ENCODE measurements at places on chromosomes 2 and 18.

- DNase-seq: no peak
These were observed 475.7 kb upstream of the PKDCC start for GRCh38 chr2:41572154-41572553.

GRCh38 chr2:10123281-10123680, 742 bp downstream of the RRM2 start:
- DNase-seq: no peak

DNA sequence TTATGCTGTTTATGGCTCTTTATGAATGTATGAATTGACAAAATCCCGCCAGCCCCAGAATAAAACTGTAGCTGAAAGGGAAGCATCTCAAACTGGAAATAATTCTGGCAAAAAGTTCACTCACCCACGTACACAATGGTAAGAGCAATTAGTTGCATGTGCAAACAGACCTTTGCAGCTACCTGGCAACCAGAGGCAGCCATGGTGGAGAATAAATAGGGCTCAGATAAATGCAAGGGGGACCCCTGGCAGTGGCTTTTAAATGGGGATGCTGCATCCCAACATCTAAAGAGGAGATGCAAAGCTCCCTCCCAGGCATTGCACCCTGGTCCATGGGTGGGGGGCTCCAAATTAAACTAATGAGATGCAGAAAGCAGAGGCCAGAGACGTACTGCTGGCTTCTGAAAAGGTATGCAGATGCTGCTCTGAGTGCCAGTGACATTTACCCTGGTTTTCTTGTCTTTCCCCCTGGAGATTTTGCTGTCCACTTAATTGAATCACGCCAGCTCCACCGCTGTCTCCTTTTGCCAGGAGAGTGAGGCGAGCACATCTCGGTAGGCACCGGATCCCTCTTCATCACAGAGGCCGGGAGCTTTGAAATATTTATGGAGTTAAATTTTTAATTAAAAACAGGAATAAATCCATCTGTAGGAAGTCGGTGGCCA, 126.6 kb upstream of the NRP2 start:
- no peak for DNase-seq

- no peak for DNase-seq
These were observed 83.9 kb downstream of the PIK3C3 start for GRCh38 chr18:42038936-42039335.

- no peak for DNase-seq
These were observed 408.5 kb downstream of the FBXO15 start for GRCh38 chr18:73739098-73739497.

DNA sequence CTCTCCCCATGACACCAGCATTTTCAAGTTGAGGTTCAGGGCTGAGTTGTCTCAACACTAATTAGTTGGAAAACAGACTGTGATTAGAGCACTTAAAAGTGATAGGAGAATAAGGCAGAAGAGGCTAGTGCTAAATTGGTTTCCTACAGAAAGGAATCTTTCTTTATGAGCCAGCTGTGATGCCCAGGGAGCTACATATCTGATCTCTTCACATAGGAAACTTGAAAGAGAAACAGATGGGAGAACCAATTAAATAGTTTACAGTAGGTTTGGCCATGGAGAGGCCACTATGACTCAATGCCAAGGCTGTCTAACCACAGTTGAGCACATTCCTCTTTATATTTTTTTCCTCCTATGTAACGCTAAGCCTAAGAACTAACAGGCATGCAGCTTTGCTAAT, 418.3 kb upstream of the CYRIA start:
- no peak for DNase-seq

DNA sequence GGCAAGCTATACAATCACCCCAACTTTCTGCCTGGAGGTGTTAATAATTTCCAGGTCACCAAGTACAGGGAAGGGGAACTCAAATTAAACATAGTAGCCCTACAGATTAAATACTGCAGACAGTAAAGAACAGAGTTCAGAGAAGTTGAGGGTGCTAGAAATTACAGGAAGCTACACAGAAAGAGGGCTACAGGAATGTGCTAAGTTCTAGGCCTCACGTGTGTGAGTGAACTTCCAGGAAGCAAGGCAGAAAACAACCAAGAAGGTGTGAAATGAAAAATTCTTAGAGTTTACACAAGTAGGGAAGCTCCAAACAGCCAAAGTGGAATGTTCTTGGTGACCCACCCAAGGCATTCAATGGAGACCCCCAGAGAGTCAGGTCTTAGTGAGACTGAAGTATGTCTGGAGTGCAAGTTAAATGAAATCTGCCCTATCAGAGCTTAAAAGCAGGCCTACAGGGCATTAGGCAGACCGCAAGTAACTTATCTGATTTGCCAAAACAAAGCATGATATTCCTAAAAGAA, 58.1 kb upstream of the RNU4ATAC start:
- DNase-seq: no peak

DNA sequence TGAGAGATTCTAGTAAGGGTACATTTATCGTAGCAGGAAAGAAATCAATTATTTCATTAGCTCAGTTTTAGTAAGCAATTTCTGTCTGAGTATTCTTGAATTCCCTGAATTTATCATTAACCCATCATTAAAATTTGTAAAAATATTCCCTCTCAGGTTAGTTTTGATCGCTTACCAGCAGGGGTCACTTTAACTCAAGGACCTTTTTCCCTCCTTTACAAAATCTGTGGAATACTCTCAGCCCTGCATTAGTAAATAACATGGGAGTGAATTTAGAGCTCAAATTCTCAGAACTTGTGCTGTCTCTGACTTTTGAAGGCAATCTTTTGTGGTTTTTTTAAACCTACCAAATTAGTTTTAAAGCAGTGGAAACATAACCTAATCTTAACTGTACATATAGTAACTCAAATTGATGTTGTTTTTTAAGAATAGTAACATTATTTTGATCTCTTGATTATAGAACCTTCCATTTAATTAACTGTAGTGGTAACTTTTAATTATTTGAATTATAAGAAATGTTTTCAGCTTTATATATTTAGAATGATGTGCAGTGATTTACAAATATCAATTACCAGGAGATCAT, 97.2 kb downstream of the AGPS start:
- DNase-seq: no peak

DNA sequence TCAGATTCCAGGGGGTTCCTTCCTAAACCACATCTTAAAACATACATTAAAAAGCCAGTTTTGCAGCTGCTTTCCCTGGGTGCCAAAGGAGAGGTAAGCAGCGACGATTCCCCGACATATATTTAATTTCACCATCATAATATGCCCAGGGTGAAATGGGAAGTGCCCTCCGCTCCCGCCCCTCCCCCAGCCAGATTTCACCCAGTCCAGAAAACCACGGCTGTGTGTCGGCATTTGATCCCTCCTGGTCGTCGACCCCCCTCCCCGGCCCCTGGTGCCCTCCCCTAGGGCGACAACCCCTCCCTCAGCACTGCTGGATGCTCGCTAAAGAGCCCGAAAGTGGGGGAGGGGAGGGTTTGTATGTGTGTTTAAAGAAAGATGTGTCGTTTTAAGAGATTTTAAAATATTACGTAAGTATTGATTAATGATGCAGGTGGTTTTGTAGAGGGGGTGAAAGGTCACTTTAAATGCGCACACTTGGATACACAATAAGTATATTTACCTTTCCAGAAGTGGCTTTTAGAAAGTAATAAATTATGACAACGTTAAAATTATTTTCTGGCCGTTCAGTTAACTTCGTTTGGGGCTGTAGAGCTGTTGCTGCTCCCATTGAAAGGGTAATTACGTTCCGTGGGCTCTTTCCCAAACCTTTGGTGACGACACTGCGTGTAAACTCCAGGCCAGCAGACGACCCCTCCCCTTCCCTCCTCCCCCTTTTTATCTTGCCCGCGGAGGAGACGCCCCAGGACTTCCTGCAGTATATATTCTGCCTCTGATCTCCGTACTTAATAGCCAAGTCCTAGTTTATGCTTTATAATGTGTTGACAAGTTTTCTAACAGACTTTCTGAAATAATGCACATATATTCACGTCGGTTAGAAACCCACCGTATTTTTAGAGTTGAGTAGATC, 3.4 kb upstream of the BCL11A start:
- no peak for DNase-seq

GRCh38 chr2:125160947-125161346, 1135.9 kb downstream of the CNTNAP5 start:
- DNase-seq: no peak

DNA sequence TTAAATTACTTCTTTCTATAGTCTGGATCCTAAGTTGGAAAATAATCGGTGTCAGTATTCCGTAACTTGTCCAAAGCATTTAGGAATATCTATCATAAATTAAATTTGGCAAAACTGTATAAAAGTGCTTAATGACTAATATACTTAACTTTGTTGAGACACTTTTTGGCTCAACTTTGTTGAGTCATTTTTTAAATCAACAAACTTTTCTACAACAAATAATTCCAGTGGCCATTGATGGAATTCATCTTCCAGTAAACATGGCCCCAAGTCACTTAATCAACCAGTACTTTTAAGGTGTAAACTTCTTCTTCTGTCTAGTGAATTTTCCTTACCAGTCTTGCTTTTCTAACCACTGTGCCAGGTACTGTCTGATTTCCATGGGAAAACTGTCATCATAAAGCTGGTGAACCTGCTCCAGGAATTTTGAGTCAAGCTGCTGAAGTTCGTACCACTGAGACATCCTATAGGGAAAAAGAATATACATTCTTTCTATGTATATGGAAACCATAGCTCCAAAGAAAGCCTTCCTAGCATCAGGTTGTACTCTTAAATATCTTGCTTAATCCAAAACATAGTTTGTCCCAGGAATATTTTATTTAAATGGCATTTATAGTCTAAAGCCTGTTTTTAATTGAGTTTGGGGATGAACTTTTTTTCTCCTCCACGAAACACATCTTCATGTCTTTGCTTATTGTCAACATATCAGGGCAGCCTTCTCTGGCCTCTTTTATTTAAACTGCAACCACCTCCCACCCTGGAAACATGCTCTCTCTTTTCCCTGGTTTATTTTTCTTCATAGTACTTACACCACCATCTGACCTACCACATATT, 4.2 kb downstream of the STAT1 start:
- DNase-seq: no peak

- DNase-seq: no peak
These were observed 79.7 kb upstream of the MAP4K4 start for GRCh38 chr2:101617796-101618195.

GRCh38 chr2:46716927-46717326, 198.7 kb downstream of the MCFD2 start:
- no peak for DNase-seq

DNA sequence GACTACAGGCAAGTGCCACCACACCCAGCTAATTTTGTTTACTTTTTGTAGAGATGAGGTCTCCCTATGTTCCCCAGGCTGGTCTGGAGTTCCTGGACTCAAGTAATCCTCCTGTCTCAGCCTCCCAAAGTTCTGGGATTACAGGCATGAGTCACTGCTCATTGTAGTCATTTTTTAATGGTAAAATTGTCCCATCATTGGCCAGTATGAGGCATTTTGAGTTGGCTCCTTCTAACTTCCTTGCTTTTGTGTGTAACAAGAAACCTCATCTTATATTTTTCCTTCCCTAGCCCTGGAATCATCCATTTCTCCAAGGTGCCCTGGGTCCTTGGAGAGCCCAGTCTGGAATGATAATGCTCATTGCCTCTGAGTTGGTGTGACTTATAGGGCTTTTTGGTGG, 148.5 kb downstream of the INHBB start:
- no peak for DNase-seq

GRCh38 chr2:25844089-25844488, 34.2 kb downstream of the ASXL2 start:
- no peak for DNase-seq

DNA sequence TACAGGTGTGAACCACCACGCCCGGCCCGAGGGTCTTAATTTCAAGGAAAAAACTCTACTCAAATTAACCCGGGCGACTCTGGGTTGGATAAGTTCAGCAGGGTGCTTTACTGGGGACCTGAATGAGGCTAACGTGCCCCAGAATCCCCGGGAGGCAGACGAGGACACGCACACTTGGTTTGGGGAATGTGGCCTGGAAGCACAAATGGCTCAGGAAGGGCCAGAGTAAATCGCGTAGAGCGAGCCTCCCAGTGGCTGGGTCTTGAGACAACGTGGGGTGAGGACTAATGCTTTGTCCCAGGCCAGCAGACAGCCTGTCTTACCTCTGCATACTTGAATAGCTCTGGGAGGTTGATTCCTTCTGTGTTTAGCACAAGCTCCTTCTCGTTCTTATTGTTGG, 75.8 kb downstream of the POLR1A start:
- DNase-seq: no peak

DNA sequence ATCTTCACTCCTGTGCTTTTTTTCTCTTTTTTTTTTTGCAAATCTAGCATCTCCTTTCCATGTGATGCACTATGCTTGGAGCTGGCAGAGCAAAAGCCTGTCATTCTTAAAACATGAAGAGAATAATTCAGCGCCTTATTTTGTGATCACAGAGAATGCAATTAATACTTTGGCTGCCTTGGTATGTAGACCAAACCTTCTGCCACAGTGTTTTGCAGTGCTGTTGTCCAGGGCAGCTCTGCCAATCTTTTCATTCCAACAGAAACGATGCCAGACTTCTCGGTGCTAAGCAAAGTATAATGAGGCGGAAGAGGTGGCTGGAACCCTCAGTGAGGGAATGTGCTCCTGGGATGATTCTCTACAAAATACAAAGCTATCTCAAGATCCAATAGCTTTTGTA, 25.6 kb downstream of the BCL2 start:
- no peak for DNase-seq

DNA sequence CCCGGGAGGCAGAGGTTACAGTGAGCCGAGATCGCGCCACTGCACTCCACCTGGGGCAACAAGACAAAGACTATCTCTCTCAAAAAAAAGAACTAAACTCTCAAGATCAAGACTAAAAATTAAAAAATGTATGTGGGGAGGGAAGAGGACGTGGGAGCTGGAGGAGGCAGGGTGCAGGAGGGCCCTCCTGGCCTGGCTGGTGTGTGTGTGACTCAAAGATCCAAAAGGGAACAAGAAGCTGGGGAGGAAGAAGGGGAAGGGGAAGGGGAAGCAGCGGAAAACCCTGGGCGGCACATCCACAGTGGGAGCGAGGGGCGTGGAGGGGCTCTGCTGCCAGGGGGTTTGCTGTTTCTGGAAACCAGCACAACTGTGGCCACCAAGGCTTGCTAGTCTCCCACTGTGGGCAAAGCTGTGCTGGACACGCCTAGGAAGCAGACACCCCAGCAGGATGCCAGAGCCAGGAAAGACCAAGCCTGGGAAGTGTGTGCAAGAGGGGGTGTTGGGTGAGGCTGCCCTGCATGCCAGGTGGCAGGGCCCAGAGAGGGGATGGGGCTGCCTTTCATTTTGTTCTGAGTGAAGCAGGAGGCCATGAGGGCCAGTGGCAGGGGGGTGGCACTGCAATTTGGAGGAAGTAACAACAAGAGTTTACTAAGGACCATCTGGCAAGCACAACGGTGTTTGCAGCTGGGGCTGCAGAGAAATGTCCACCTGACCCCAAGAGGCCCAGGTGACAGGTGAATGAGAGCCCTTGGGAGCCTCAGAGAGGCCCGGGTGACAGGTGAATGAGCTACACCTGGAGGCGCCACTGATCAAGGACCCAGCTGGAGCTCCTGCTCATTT, 44.5 kb downstream of the ANO7 start:
- DNase-seq: no peak

GRCh38 chr18:53838746-53839145, 385.7 kb downstream of the MBD2 start:
- no peak for DNase-seq

DNA sequence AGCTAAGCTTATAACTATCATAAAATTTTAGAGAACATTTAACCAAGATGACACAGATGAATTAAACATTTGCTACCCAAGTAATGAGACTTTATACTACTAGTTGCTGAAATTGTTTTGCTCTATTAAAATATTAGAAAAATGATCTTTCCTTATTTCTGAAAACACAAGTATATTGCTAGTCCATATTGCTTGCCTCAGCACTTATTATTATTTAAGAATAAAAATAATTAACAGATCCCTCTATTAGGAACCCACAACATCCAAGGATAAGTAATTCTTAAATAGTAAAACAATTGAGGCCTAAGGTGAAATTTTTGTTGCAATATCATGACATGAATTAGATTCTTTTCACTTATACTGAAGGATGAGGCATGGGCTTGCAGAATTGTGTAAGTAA, 65.2 kb downstream of the CCDC148 start:
- no peak for DNase-seq
